Renal pelvis (tissue), 12 donors: ENCODE measurements at places on chromosomes 7 and 10. TPM values are rescaled to one million over a fixed set of nuclear protein-coding genes. Genes with fewer than 3 reads are reported as not detected.

The LIPJ gene
- 0.40 TPM for polyA plus RNA-seq

The PIK3AP1 gene
- 4.4 TPM for polyA plus RNA-seq

The INHBA gene
- polyA plus RNA-seq = 4.0 TPM

The PON3 gene
- polyA plus RNA-seq = 2.2 TPM

The UNCX gene
- 7.5 TPM for polyA plus RNA-seq

The LDB3 gene
- 1.2 TPM for polyA plus RNA-seq
